ENCODE measurements at places on chromosomes 16 and 17. TPM values are rescaled to one million over a fixed set of nuclear protein-coding genes. Genes with fewer than 3 reads are reported as not detected.

Gene NF1
- 30.0 TPM for total RNA-seq

Gene NPW
- 3.6 TPM for total RNA-seq

Gene TRIM37
- 27.7 TPM for total RNA-seq

Gene DEXI
- total RNA-seq, result 40.8 TPM

DNA sequence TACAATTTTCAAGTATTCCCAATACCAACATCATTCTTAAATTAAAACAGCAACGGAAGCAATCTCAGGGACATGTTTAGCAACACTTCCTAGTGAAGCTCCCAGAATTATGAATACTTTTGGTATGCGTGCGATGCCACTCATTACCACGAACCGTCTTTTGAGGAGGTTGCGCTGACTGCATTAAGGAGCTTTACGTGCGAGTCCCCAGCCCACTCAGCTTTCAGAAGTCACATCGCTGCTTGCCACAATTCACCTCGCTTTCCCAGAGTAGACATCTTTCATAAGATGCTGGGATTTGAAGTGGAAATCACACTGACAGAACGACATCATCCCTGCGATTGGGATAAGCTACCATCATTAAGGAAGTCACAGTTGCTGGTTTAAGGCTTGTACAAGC, 441.6 kb upstream of the HSBP1 start:
- H3K36me3 ChIP-seq, result no peaks in the 10 kb centered on the region
- H3K27me3 ChIP-seq, result no peaks in the 10 kb centered on the region
- H3K4me3 ChIP-seq, result no peak overlapping the region
- DNase-seq, result no peak
- no peak overlapping the region for H3K27ac ChIP-seq

- DNase-seq, result no peak
- H3K27me3 ChIP-seq, result no peaks in the 10 kb centered on the region
- peak overlapping the region; percentile 45 for H3K27ac ChIP-seq
- peaks cover 80% of the 10 kb centered on the region for H3K4me1 ChIP-seq
- H3K4me3 ChIP-seq, result peak overlapping the region; percentile 63
Measured at GRCh38 chr17:64498308-64499203, 1.7 kb upstream of the POLG2 start.

GRCh38 chr16:10107081-10107480, 75.1 kb downstream of the GRIN2A start:
- H3K4me1 ChIP-seq, result no peaks in the 10 kb centered on the region
- H3K27ac ChIP-seq, result no peak overlapping the region
- no peaks in the 10 kb centered on the region for H3K36me3 ChIP-seq
- H3K27me3 ChIP-seq, result no peaks in the 10 kb centered on the region

- H3K4me1 ChIP-seq, result peaks cover 18% of the 10 kb centered on the region
- no peak for DNase-seq
- no peak overlapping the region for H3K4me3 ChIP-seq
- H3K27me3 ChIP-seq, result peaks cover 2% of the 10 kb centered on the region
- peaks cover 10% of the 10 kb centered on the region for H3K36me3 ChIP-seq
- H3K27ac ChIP-seq, result no peak overlapping the region
Measured at GRCh38 chr16:9082422-9082821, 9.0 kb upstream of the HAPSTR1 start.

GRCh38 chr17:61537264-61537771, 53.7 kb downstream of the NACA2 start:
- peaks cover 2% of the 10 kb centered on the region for H3K27me3 ChIP-seq
- H3K4me3 ChIP-seq, result no peak overlapping the region
- no peaks in the 10 kb centered on the region for H3K36me3 ChIP-seq
- H3K27ac ChIP-seq, result no peak overlapping the region
- no peaks in the 10 kb centered on the region for H3K4me1 ChIP-seq
- DNase-seq, result no peak
